ENCODE measurements at places on chromosomes 3 and 15.

GRCh38 chr3:42119561-42120355 is 28.6 kb downstream of the TRAK1 start:
- no peak for DNase-seq

DNA sequence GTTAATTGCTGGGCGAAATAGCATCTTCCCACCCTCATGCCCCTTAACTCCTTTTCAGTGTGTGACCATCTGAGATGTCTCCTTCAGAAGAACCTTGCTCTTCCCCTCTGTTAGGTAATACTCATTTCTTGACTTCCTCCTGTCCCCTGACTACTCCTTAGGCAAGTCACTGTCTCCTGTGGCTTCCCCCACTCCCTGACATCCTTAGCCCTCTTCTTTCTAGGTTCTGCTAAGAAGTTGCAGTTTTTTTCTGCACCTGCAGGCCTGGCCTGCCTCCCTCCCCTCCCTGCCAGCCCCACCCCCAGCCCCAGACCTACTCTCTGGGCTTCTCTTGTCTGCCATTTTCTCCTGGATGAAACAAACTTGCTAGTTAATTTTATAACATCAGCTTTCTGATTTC is 15.2 kb upstream of the EID1 start:
- no peak for DNase-seq

DNA sequence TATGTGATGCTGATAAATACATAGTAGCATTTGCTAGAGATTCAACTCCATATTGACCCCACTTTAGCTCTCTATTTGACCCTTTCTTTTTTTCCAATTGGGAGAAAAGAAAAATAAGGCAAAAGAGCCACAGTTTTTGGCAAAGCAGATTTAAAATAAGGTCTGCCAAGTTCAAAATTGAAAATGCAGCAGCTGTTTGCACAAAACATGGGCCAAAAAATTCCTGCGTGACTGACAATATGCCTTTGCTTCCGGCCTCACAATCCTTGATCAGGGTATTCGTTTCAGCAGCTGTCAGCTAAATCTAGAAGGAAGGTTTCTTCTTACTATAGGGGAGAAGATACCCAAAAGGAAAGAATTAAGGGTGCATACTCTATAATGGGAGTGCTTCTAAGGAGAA is 563.5 kb upstream of the CCDC54 start:
- no peak for DNase-seq

DNA sequence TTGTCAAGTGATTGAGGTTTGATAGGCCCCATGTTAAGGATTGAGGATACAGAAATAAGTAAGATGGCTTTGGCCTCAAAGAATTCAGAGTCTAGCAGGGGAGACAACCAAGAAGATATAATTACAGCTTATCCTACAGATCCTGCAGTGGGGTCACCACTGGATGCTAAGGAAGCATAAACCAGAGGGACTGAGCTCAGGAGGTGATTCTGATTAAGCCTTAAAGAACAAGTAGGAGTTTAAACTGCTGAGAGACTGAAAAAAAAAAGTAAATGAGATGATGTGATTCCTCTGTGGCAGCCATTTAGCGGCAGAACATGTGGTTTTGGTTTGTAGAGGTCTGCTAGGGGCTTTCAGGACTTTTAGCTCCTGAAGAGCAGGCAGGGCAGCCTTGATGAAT is 72.1 kb upstream of the ROPN1 start:
- no peak for DNase-seq

DNA sequence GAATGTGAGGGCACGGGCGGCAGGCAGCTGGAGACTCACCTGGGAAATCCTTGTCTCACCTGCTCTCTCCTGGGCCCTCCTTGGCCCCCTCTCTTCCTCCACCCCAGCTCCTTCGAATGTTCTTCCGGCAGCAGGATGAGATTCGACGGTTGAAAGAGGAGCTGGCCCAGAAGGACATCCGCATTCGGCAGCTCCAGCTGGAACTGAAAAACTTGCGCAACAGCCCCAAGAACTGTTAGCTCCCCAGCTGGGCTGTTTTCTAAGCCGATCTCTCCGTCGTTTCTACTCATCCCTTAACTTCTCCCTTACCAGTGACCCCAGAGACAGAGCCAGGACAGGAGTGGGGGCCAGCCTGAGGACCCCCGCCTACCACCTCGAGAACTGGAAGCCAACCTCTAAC is 95.0 kb downstream of the ANP32A start:
- DNase-seq = no peak

- DNase-seq = no peak
Observed at GRCh38 chr3:142976621-142977398, 13.3 kb upstream of the PAQR9 start.

- DNase-seq = no peak
Observed at GRCh38 chr3:182698078-182698477, 95.2 kb upstream of the ATP11B start.

DNA sequence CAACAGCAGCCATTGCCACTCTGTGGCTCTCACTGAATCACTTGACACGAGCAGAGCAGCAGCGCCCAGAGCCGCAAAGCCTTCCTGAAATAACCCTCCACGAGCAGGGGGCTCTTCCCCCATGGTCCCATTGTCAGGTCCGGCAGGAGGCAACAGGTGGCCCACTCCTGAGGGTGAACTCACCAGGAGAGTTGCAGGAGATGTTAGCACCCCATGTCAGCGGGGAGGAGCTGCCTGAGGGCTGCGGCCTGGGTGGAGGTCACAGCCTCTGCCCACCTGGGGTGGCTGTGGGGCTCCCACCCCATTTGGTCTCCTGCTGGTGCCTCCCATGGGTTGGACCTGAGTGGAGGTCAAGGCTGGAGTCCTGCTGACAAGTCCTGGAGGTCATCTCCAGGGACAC is 12.3 kb upstream of the C3orf22 start:
- no peak for DNase-seq

Data from effector memory CD4-positive, alpha-beta T cell (primary cell).